ENCODE measurements at places on chromosomes 3 and 15.

DNA sequence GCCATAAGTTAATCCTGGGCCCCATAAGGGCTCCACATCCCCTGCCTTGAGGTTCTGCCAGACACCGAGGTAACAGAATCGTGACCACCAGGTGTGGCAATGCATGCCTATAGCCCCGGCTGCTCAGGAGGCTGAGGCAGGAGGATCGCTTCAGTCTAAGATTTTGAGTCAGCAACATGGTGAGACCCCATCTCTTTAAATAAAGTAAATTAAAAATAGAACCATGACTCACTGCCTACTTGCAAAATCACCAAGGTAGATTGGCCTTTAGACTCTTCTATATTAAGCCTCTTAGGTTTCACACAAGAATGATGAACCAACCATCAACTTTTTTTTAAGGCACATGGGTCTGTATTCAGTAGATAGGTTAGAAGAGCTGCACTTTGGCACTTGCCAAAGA is 9.7 kb downstream of the WDR5B start:
- DNase-seq, result no peak

GRCh38 chr3:193314161-193314560 is 64.4 kb downstream of the ATP13A5 start:
- DNase-seq, result no peak

GRCh38 chr3:111667170-111667569 is 72.0 kb upstream of the ZBED2 start:
- DNase-seq, result no peak

DNA sequence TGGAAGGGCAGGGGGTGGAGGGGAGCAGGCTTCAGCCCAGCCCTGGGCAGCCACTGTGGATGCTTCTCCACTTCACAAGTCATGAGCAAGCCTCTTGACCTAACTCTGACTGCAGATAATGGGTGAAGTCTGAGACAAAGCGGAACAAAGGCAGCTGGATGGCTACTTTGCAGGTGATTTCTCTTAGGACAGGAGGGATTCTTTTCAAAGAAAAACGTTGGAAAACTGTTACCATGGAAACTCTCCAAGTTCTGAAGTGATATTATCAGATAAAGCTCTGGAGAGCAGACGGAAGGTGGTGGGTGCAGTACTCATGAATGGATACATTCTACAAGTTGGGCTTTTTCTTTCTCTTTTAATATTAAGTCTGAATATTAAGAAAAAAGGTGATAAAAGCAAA is 254.2 kb upstream of the SLCO3A1 start:
- no peak for DNase-seq

DNA sequence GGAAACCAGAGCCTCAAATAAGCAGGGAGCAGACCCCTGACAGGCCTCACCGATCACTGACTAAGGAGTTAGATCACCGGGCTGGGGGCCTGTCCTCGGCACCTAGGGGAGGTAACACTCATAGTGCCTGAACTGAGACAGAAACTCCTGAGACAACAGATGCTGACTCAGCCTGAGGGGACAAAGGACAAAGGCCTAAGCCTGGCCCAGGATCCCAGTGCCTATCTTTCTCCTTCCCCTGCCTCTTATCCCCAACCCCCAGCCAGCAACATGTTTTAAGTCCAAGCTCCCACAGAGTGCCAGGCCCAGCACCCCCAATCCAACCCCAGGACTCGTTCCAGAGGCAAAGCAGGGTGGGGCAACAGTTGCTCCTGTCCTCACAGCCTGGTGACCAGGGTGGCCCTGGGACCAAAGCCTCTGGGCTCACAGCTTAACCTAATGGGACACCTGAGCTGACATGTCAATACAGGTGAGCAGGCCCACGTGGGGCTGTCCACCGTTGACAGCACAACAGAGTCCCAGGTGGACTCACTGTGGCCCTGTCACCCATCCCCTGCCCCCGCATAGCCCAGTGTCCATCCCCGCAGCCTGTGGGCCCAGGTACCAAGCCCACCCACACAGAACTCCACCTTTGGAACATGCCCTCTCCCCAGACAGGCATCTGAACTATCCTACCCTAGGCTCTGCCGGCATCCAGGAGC is 37.4 kb downstream of the ADCY5 start:
- DNase-seq, result no peak

DNA sequence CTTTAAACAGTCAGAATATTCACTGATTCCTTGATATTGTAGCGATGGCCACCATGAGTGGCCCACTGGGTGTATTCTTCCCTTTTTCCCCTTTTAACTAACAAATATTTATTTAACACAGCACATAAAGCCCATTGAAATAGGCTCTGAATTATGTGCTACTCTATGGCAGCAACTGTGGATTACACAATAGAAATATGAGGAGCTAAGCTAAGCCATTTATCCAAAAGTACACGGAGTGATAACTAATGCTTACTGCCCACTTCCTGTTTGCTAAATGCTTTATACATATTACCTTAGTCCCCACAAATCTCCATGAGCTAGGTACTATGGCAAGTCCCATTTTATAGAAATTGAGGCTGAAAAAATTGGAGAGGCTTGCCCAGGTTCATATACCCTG is 17.9 kb downstream of the ILDR1 start:
- no peak for DNase-seq

DNA sequence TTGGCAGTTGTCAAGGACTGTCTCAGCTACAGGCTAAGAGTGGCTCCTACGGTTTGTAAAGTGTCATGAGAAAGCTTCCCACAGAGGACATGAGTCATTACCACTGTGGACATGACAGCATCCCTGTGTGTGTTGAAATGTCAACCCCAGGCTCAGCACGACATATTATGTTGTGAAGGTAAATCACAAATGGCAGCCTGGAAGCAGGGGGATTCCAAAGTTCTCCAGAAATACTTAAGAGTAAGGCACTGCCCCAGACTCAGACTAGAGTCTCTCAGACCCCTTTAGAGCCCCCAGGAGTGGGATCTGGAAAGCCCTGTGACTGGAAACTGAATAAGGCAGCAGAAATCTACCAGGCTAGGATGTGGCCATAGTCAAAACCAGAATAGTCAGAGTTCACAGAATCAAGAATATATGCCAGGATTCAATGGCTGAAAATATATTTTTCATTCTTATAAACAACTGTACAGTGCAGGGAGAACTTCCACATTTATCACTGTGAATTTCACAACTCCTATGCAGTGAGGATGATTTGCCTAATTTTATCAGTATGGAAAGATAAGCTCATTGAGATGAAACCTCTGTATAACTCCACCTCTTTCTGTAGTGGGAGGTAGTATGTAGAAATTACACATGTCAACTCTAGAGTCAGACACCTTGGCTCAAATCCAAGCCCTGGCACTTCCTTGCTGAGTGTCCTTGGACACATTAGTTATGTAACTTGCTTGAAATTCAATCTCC is 237.1 kb upstream of the CFAP20DC start:
- DNase-seq, result no peak

DNA sequence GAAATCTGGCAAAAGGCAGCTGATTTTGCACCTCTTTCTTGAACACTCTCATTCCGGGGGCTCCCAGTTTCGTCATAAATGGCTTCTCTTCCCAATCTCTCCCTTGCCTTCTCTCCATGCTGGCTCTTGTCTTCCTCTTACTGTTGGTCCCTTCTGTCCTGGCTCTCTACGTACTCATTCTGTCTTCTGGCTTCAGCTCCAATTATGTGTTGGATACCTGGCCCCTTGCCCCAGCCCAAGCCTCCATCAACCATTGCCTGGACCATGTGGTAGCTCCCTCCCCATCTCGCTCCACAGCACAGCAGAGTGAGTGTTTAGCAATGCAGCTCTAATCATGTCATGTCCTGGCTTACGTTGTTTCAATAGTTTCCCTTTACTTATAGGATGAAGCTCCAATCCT is 21.7 kb upstream of the KY start:
- DNase-seq, result no peak

- no peak for DNase-seq
Measured at GRCh38 chr3:57682284-57682683, 10.6 kb downstream of the DENND6A start.

DNA sequence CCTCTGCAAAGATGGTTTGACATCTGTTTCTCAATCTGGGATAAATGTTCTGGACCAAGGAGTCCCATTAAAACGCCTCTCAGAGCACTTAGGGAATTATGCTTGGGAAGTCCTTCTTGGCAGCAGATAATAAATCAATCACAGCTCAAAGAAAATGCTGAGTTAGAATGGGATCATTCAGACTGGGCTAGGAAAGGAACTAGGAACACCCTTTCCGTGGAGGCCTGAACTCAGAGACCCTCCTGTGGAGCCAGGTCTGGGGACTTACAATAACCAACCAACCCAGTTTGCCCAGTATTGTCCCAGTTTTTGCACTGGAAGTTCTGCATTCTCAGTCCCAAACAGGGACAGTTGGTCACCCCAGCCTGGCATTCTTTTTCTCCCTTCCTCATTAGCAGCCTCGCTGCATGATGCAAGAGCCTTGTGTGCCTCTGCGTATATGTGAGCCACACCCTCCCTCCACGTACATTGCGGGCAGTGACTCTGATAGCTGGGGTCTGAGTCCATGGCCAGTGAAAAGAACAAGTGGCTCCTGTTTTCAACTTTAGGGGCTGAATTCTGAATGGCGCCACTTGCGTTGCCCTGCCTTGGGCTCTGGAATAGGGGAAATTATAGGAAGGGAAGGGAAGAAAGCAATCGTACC is 88.7 kb downstream of the SEMA5B start:
- no peak for DNase-seq

GRCh38 chr15:70039917-70040316 is 57.8 kb downstream of the TLE3 start:
- DNase-seq, result no peak

- no peak for DNase-seq
Measured at GRCh38 chr15:70151462-70151861, 53.7 kb upstream of the TLE3 start.

GRCh38 chr3:79558943-79559342 is 208.9 kb downstream of the ROBO1 start:
- DNase-seq, result no peak

All from right renal cortex interstitium (tissue), 3 donors.